ENCODE measurements at places on chromosomes 4 and X.

DNA sequence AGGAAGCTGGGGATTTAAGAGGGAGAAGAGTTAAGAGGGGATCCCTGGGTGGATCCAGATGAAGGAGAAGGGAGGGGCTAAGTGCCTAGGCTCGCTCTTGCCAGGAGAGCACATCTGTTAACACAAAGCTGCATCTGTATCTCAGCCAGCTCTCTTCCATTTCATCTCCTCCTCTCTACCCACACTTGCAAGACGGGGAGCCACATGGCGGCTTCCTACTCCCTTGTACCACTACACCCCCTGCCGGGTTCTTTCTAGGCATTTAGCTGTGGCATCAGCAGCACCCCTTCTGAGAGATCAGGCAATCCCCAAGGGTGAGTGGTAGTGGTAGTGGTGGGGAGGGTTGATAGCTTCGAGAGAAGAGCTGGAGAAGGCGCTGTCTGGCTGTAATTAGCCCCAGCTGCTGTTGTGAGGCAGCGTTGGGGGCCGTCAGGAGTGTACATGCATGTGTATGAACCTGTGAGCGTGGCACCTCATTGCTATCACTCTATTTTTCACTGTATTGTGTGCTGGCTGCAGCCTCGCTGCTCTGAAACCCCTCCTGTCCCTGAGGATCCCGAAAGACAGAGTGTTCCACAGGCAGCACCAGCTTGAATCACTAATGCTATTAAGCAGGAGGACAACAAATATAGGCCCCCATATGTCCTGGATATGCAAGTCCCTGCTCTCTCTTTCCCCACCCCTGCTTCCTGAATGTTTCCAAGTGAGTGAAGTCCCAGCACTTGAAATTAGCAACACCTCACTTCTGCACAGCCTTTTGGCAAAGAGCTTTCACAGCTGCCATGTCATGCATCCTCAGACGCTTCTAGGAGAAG, 73.7 kb downstream of the RTL9 start:
- no peak for DNase-seq

DNA sequence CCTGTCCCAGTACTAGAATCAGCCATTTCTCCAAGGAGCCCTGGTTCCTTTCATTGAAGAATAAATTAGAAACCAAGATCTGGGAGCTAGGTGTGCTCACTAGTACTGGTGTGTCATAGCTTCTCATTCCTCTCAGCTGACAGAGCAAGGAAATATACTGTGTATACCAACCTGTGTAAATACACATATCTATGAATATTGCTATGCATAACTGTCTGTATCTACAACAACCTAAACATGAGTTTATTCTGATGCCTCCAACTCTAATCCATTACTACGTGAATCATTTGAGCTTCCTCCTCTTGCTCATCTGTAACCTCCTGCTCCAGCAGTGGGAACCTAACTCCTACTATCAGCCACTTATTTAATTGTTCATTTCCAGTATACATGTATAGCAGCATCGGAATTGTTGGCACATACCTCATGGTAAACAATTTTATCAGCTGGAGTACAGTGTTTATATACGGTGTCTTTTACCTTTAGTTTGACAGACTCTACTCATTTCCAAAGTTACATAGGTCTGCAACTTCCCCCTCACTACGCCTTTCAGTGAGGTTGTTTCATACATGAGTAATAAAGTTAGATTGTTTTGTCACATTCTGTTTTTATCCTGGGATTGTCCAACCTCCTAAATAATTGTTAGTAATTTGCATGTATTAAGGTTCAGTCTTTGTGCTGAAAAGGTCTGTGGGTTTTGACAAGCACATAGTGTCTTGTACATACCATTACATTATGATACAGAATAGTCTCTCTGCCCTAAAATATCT, 7.1 kb upstream of the SCRG1 start:
- no peak for DNase-seq

- no peak for DNase-seq
Measured at GRCh38 chrX:39603230-39603629, 494.5 kb downstream of the BCOR start.

DNA sequence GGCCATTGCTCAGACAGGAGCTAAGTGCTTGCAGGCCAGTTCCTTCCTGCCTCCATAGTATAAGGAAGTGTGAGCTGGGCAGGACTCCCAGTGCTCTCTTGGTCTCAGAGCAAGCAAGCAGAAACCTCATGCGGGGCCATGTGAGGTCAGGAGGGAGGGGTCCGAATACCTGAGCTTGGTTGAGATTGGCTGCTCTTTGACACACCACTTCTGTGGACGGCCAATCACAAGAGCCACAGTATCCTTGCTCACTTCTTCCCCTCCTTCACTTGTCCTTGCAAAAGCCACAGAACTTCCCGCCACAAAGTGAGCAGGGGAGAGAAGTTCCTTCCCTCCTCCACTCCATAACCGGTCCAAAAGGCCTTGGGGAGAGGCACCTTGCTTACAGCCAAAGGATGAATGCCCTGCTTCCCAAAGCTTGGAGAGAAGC, 56.7 kb downstream of the PRPS1 start:
- no peak for DNase-seq

DNA sequence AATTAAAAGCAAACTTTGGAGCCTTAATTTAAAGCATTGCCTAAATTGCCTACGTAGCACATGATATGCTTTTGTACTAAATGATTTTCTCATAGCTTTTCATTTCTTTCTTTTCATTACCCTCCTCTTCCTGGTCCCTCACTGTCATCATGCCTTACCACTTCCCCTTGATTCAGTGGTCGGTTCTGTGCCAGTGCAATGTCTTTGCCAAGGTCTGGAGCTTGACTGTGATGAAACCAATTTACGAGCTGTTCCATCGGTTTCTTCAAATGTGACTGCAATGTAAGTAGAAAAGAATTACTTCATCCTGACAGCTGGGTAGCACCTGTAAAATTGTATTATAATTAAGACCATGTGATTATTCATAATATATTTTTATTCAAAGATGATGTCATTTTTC, 72.5 kb downstream of the C4orf46 start:
- no peak for DNase-seq

- no peak for DNase-seq
Measured at GRCh38 chr4:10421344-10422055, 35.7 kb downstream of the ZNF518B start.

GRCh38 chr4:159141193-159141592, 38.3 kb downstream of the RAPGEF2 start:
- no peak for DNase-seq

- DNase-seq: no peak
Measured at GRCh38 chrX:29299684-29300083, 712.4 kb downstream of the IL1RAPL1 start.

DNA sequence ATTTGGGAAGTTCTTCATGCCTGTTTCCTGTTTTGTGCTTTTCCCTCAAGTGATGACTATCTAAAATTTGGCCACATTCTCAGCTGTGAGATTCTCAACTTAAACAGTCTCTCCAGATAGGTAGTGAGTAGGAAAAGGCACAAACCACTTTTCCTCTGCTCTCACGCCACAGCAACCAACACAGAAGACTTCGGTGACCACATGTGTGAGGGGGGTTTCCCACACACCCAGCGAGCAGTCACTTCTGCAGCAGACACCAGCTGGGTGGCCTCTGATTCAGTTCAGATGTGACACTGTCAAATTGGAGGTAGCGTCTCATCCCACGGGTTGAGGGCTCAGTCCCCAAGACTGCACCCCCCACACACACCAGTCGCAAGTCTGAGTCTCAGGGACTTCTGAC, 25.1 kb upstream of the CLDN34 start:
- peak; percentile 13 for DNase-seq

- no peak for DNase-seq
Measured at GRCh38 chr4:1241936-1242505, 6.9 kb downstream of the CTBP1 start.

DNA sequence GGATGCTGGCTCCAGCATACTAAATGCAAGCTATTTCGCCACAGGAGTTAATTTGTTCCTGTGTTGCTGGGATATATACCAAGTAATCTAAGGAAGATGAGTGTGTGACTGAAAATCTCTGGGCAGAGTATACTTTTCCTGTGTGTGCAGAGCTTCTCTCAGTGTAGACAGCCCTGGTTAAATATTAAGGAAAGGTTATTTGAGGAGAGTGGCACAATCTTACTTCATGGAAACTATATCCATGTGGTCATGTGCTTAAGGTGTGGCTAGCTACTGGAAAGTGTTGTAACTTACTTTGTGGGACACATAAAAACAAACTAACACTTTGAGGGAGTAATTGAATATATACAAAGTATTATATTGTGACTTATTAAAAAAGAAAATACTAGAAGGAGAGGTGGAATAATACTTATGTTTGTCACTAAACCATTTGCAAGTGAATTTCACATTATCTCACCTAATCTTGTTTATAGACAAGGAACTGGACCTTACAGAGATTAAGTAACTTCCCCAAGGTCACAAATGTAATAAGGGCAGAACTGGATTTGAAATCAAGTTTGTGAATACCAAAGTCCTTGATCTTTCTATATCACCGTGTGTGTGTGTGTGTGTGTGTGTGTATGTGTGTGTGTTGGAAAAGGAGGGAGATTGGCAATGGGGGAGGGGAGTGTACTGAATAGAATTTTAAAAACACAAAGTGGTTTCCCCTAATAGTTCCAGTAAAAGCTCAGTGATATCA, 408.2 kb upstream of the NR3C2 start:
- no peak for DNase-seq

DNA sequence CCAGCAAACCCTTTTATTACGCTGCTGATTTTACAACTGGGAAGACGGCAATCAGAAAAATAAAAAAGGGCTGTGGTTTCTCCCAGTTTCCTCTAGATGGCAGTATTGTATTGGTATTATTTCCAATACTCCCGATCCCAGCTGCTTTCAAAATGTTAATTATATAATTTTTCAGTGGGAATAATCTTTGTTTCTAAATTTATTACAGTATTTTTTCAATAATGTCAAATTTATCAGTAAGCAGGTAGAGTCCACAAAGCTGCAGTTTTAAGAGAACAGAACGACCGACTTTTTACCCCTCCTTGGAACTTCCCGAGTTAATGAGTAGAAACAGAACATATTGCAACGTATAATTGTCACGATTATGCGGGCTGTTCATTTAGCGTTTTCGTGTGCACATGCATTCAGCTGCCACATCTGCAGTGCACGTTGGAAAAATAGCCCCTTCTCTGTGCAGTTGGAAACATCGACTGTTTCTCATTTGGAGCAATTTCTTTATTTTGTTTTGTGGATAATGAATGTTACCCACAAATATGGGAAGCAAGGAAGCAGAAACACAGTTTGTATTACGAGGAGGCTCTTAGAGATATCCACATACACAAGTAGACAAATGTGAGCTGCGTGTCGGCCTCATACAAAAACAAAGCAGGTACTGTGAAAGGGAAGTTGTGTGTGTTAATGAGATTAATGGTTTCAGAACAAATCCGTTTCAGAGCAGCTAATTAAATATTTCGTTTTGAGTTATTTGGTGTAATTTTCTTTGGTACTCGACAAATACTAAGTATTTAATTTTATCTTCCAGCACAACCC, 188.0 kb downstream of the STIM2 start:
- no peak for DNase-seq

GRCh38 chr4:187615972-187616371, 379.6 kb upstream of the ZFP42 start:
- no peak for DNase-seq

- no peak for DNase-seq
Measured at GRCh38 chr4:187577941-187578480, 417.6 kb upstream of the ZFP42 start.

GRCh38 chr4:166987026-166987425, 247.3 kb downstream of the SPOCK3 start:
- DNase-seq: no peak

GRCh38 chrX:116276261-116276660, 105.7 kb downstream of the AGTR2 start:
- DNase-seq: no peak

- no peak for DNase-seq
Measured at GRCh38 chr4:153592064-153592463, 92.0 kb upstream of the TLR2 start.

DNA sequence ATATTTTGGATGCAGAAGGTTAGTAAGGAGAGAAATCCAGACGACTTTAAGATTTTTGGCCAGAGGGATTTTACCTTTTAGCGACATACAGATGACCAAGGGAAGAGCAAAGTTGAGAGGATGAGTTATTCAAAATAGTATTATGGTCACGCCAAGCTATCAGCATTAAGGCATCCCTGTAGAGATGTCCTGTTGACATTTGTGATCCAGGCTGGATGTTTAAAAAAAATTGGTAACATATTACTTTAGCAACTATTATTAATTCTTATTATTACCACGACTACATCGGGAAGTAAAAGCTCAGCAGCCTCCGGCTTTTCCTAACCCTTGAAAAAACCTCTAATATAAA, 562 bp upstream of the OSTC start:
- DNase-seq: no peak

Data from stimulated activated CD8-positive, alpha-beta memory T cell treated with anti-CD3 and anti-CD28 coated beads, Interleukin-15, amount 100 ng/mL, for 24 hours (primary cell).